Right lung (tissue), 10 donors: ENCODE measurements at places on chromosomes 12 and 14.
A peak's percentile ranks its signal among the peaks of the same experiment; 100 is the strongest.

- no peak for DNase-seq
Observed at GRCh38 chr12:123062681-123063486, 82.4 kb downstream of the ARL6IP4 start.

GRCh38 chr14:54533100-54533499 lies 23.4 kb downstream of the CGRRF1 start:
- DNase-seq: no peak

DNA sequence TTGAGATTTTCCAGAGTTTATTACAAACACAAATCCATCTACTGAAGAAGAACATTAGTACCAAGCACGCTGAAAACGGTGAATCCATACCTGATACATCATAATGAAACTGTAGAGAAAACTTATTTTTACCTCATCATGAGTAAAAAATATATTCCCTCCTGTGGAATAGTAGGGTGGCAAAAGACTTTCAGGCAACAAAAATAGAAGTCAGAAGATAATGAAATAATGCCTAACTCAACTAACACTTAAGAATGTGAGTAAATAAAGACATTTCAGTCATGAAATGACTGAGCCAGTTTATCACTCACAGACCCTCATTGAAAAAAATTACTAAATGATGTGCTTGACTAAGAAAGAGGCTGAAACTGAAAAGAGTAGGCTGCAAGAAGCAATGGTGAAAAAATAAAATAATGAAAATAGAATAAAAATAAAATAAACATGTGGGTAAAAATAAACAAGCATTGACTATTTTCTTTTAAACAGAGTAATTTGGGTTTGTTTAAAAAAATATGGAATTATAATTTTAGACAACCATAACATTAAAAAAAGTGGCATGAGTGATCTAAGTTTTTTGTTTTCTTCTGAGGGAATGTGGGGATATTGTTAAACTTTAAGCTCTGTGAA lies 148.6 kb downstream of the ASCL1 start:
- DNase-seq: no peak

DNA sequence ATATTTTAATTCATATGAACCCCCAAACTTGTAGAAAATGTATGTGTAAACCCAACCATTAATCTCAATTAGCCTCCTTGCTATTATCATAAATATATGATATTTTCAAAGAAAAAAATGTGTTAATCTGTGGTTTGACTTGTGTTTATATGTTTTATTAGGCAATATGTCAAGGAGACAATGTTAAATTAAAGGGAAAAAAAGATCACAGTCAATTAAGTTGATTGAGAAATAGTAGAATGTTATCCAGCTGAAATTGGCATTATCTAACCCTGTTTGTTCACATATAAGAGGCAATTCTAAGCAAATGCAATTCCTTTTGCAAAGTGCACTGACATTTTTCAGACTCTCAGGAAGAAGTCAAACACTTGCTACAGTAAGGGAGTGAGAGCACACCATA lies 745.3 kb downstream of the C12orf50 start:
- DNase-seq: peak; percentile 81

GRCh38 chr12:71032933-71033332 lies 112.4 kb upstream of the PTPRR start:
- DNase-seq: no peak
